ENCODE measurements at places on chromosomes 6 and 20.
A peak's percentile ranks its signal among the peaks of the same experiment; 100 is the strongest.

GRCh38 chr6:41408576-41408975 lies 73.2 kb downstream of the NCR2 start:
- no peak for DNase-seq

- no peak for DNase-seq
Observed at GRCh38 chr6:167858086-167858591, 31.4 kb downstream of the AFDN start.

- no peak for DNase-seq
Observed at GRCh38 chr6:127381384-127381783, 38.0 kb upstream of the ECHDC1 start.

DNA sequence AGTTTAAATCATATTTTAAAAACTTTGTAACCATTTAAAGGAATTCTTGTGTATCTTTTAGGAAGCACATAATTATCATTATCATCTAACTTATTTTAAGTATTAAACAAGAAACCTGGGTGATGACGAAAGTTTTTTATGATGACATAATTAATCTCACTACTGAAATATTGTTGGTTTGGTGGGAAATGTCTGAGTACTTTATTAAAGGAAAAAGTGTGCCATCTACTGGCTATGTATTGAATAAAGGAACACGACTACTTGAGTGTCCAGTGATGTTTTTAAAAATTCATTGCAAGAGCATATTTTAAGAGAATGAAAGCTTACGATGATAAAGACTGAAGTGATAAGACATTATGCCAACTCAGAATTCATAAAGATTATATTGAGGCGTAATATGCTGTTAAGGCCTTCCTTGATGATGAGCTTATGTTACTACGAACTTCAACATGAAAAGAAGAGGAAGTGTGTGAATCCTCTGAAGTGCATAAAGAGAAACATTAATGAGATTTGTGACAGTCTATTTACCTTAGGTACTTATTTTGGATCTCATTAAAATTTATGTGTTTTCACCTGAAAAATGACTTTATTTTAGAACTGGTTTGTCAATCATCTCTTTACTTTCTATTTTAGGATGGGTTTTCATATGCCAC lies 12.0 kb upstream of the TRMT11 start:
- DNase-seq = no peak

GRCh38 chr20:1820138-1821079 lies 74.8 kb upstream of the SIRPA start:
- no peak for DNase-seq

DNA sequence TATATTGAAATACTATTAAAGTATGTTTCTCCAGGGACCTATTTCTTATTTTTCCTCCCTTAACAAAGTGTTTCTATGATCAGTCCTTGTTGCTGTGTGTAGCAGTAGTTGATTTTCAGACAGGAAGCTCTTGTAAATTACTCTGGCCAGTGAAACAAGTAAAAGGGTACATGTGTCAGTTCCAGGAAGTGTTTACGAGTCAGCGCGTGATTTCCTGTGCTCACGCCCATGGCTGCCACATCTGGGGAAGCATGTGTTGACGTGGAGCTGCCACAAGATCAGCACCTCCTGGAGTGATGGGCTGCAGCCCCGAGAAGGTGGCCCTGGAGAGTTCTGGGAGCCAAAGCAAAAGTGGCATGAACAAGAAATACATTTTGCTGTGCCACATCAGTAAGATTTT lies 38.6 kb upstream of the GGTLC1 start:
- peak; percentile 62 for DNase-seq

- no peak for DNase-seq
Observed at GRCh38 chr6:51932956-51933355, 154.5 kb downstream of the PKHD1 start.

- no peak for DNase-seq
Observed at GRCh38 chr6:80010288-80010687, 5.8 kb downstream of the TTK start.

DNA sequence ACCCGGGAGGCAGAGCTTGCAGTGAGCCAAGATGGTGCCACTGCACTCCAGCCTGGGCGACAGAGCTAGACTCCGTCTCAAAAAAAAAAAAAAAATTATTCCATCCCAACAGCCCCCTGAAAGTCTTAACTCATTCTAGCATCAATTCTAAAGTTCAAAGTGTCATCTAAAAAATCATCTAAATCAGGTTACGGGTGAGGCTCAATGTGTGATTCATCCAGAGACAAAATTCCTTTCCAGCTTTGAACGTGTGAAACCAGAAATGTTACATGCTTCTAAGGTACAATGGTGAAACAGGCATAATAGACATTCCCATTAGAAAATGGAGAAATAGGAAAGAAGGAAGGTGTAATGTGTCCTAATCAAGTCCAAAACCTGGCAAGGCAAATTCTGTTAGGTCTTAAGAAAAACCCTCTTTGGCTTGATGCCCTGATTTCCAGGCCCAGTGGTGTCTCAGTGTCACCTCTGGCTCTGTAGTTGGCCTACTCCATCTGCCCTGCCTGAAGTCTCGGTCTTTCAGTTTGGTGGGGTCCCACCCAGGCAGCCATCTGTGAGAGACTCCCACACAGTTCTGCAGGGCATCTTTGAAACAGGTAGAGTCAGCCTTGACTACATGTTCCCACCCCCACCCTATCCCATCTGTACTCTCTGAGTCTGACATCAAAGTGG lies 43.5 kb downstream of the HFE start:
- no peak for DNase-seq

GRCh38 chr6:110266996-110267395 lies 86.8 kb downstream of the CDC40 start:
- DNase-seq = no peak
